ENCODE measurements at places on chromosomes 11 and 22.
A peak's percentile ranks its signal among the peaks of the same experiment; 100 is the strongest.

- no peak for DNase-seq
Measured at GRCh38 chr22:28120691-28121592, 201.9 kb upstream of the PITPNB start.

- DNase-seq: no peak
Measured at GRCh38 chr11:65262776-65263175, 1.0 kb downstream of the POLA2 start.

- DNase-seq: peak; percentile 87
Measured at GRCh38 chr11:6468712-6469495, 4.8 kb downstream of the TRIM3 start.

- DNase-seq: no peak
Measured at GRCh38 chr11:413120-414081, 1.4 kb downstream of the SIGIRR start.

- peak; percentile 44 for DNase-seq
Measured at GRCh38 chr11:75233754-75234172, 6.8 kb upstream of the TPBGL start.

GRCh38 chr22:34105461-34106062 lies 185.3 kb upstream of the LARGE1 start:
- DNase-seq: peak; percentile 71

- DNase-seq: peak; percentile 14
Measured at GRCh38 chr11:6258571-6259081, 1.0 kb upstream of the CCKBR start.

GRCh38 chr22:29757096-29757495 lies 9.7 kb downstream of the ZMAT5 start:
- no peak for DNase-seq

- no peak for DNase-seq
Measured at GRCh38 chr11:122872046-122872445, 10.5 kb upstream of the JHY start.

DNA sequence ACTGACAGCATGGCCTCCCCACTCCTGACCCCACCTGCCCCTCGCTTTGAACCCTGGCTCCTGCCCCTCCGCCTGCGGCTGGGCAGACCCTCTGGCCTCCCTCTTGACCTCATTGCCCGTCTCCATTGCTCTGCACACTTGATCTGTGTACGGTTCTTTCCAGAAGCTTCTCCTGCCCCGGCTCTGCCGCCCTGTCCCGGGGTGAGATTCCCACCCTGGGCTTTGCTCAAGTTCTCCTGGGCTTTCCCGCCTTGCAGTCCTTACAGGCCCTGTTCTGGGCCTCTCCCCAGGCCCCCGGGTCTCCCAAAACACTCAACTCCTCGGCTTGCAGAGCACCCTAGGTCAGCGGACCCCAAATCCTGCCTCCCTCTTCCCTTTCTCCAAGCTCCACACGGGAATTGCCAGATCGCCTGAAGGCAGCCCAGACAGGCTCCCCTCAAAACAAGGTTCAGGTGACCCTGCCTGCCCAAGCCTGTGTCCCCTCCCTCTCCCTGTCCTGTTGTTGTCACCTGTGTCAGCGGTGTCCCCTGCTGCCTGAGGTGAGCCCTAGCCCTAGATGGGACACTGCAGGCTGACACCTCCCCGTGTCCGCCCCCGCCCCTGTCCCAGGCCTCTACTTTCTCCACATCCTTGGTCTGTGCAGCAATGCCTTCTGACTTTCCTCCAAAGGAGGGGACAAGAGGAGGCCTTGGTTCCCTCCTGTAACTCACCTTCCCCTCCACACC lies 1.5 kb downstream of the GAL start:
- DNase-seq: no peak

GRCh38 chr11:36564376-36565030 lies 3.3 kb upstream of the RAG1 start:
- peak; percentile 50 for DNase-seq

- DNase-seq: no peak
Measured at GRCh38 chr11:60085909-60086308, 2.6 kb upstream of the MS4A2 start.

DNA sequence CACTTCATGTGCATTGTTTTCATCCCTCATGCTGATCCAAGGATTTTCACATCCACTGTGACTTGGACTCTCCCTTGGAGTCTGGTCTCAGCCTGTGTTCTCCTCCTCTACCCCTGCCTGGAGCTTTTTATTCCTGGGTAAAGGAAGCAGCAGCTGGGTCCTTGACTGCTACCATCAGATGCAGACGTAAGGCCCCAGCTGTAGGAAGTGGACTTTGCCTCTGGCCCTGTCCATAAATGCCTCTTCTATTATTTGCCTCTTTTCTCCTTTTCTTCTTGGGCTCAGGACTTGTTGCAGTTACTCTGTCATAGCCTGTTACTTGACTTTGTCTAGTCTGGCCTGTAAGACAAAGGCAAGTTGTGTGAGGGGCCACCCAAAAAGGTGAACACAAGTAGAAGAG lies 303.8 kb downstream of the NXPE2 start:
- no peak for DNase-seq

- no peak for DNase-seq
Measured at GRCh38 chr22:35947794-35948425, 80.7 kb downstream of the RBFOX2 start.

GRCh38 chr11:81211050-81211449 lies 1522.6 kb downstream of the FAM181B start:
- no peak for DNase-seq

GRCh38 chr11:9831122-9831521 lies 167.2 kb downstream of the SWAP70 start:
- no peak for DNase-seq
